Immature natural killer cell (primary cell): ENCODE measurements at places on chromosomes 16 and 17. TPM values are rescaled to one million over a fixed set of nuclear protein-coding genes. Genes with fewer than 3 reads are reported as not detected.
A peak's percentile ranks its signal among the peaks of the same experiment; 100 is the strongest.

- H3K4me1 ChIP-seq = no peaks in the 10 kb centered on the region
- peak; percentile 2 for DNase-seq
- no peak overlapping the region for H3K4me3 ChIP-seq
- H3K27me3 ChIP-seq = no peaks in the 10 kb centered on the region
Measured at GRCh38 chr17:34797720-34798119, 163.5 kb downstream of the CCT6B start.

Gene ALOX15
- polyA plus RNA-seq = not detected

GRCh38 chr16:85428168-85428898 is 184.8 kb upstream of the GSE1 start:
- no peak for DNase-seq
- H3K27ac ChIP-seq = no peak overlapping the region
- no peaks in the 10 kb centered on the region for H3K36me3 ChIP-seq
- H3K27me3 ChIP-seq = peaks cover 4% of the 10 kb centered on the region

GRCh38 chr16:56463153-56463552 is 11.8 kb downstream of the OGFOD1 start:
- H3K27me3 ChIP-seq = no peaks in the 10 kb centered on the region
- H3K4me1 ChIP-seq = peaks cover 2% of the 10 kb centered on the region
- H3K27ac ChIP-seq = no peak overlapping the region
- no peak for DNase-seq
- H3K36me3 ChIP-seq = peaks cover 12% of the 10 kb centered on the region

Gene ITGA3
- 1.1 TPM for polyA plus RNA-seq

- H3K4me3 ChIP-seq = no peak overlapping the region
- no peaks in the 10 kb centered on the region for H3K27me3 ChIP-seq
- H3K4me1 ChIP-seq = peaks cover 3% of the 10 kb centered on the region
- no peaks in the 10 kb centered on the region for H3K36me3 ChIP-seq
- H3K27ac ChIP-seq = peak overlapping the region; percentile 28
Measured at GRCh38 chr17:27323538-27324215, 29.8 kb downstream of the WSB1 start.

GRCh38 chr17:18896146-18896545 is 38.2 kb downstream of the PRPSAP2 start:
- peaks cover 22% of the 10 kb centered on the region for H3K4me1 ChIP-seq
- H3K27me3 ChIP-seq = peaks cover 5% of the 10 kb centered on the region
- no peak overlapping the region for H3K27ac ChIP-seq

DNA sequence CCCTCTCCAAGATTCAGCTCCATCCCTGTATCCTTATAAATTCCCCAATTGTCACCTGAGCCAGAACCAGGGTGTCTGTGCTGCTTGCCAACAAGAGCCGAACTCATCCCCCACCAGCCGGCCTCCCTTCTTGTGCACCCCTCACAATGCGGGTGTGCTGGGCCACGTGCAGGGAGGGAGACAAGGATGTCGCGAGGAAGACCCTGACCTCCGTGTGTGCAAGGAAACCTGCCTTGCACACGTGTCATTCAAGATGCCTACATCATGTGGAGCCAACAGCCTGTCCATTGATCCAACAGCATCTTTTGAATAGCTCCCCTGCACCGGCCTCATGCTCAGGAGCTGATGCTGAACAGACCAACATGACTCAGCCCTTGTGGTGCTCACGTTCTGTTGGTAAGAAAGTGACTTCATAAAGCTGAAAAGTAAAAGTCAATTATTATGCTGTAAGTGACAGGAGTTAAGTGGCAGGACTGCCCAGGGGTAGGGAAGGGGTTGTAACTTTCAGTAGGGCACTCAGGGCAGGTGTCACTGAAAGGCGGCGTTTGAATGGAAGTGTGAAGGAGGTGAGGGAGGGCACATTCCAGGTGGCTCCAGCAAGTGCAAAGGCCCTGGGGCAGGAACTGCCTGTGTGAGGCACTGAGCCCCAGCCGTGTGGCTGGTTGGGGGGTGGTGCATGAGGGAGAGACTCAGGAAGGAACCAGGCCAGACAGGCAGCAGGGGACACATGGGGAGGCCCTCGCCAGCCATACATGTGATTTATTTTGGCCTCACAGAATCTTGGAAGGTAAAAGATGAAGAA is 302.2 kb downstream of the FOXL1 start:
- H3K36me3 ChIP-seq = no peaks in the 10 kb centered on the region
- no peak for DNase-seq
- H3K27me3 ChIP-seq = peaks cover 23% of the 10 kb centered on the region
- H3K4me1 ChIP-seq = no peaks in the 10 kb centered on the region
- no peak overlapping the region for H3K4me3 ChIP-seq

Gene AANAT
- polyA plus RNA-seq = 0.34 TPM

DNA sequence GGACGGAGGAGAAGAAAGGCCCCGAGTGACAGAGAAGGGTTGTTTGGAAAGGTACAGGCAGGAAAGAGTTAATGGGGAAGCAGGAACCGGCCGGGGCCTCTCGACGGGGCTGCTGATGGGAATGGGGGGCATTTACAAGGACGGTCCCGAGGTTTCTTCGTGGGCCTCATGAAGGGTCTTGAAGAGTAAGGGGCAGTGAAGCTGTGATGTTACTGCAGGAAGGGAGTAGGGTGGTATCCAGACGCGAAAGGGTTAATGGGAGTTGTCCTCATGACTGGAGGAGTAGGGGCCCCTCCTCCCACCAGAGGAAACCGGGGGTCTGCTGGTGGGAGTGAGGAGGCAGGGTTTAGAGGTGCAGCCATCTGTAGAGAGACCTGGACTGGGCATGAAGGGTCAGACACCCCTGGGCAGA is 481 bp downstream of the PDK2 start:
- H3K4me3 ChIP-seq = peak overlapping the region; percentile 96
- H3K4me1 ChIP-seq = peaks cover 57% of the 10 kb centered on the region
- peaks cover 6% of the 10 kb centered on the region for H3K27me3 ChIP-seq
- no peak for DNase-seq
- H3K27ac ChIP-seq = peak overlapping the region; percentile 97
- H3K36me3 ChIP-seq = peaks cover 7% of the 10 kb centered on the region

DNA sequence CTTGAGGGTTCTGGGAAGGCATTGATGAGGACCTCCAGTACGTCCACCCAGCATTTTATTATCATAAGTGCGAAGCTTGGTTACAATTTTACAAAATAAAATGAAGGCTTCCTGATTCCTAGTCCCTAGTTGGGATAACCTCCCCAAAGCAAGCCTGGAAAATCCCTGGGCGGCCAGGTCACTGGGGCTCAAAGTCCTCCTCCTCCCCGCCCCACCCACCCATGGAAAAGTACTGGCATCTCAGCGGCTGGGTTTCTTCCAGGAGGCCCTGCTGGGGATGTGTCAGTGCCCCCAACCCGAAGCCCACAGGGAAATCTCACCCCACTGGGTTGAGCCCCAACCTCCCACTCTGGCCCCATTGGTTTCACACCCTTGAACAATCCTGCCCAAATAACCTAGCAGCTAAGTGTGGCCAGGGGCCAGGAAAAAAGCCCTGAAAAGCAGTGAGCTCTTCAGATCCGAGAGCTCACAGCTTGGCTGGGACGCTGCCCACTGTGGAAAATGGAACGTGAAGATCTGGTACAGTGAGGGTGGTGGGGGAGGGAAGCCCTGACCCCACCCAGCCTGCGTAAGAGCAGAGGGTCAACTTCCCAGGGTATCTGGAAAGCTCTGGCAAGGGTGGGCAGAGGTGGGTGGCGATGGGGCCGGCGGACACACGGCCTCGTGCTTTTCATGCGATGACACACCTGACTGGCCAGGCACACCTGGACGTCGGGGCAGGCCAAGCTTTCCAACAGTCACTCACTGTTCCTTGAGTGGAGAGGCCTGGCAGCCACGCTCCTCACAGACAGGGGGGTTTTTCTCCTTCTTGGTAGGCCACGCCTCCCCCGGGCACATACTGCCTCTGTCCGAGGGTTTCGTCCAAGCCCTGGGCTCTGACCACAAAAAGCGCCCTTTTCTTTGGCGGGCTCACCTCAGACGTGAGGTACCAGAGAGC is 324.5 kb downstream of the SOX9 start:
- no peak for DNase-seq
- H3K36me3 ChIP-seq = no peaks in the 10 kb centered on the region
- no peak overlapping the region for H3K27ac ChIP-seq

DNA sequence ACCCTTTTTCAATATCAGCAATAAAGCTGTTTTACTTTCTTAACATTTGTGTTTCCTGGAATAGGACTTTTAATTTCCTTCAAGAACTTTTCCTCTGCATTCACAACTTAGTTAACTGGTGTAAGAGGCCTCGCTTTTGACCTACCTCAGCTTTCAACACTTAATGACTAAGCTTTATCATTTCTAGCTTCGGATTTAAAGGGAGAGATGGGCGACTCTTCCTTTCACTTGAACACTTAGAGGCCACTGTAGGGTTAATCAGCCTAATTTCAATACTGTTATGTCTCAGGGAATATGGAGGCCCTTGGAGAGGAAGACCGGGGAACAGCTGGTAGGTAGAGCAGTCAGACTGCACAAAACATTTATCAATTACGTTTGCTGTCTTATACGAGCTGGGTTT is 4.7 kb downstream of the SYNRG start:
- DNase-seq = no peak
- peak overlapping the region; percentile 94 for H3K27ac ChIP-seq
- H3K27me3 ChIP-seq = no peaks in the 10 kb centered on the region

GRCh38 chr17:1597861-1598342 is 30.7 kb downstream of the SLC43A2 start:
- H3K27ac ChIP-seq = no peak overlapping the region
- no peak for DNase-seq
- no peaks in the 10 kb centered on the region for H3K27me3 ChIP-seq
- H3K4me1 ChIP-seq = no peaks in the 10 kb centered on the region

Gene ZDHHC7
- 46.6 TPM for polyA plus RNA-seq

Gene KRT17
- polyA plus RNA-seq = not detected

DNA sequence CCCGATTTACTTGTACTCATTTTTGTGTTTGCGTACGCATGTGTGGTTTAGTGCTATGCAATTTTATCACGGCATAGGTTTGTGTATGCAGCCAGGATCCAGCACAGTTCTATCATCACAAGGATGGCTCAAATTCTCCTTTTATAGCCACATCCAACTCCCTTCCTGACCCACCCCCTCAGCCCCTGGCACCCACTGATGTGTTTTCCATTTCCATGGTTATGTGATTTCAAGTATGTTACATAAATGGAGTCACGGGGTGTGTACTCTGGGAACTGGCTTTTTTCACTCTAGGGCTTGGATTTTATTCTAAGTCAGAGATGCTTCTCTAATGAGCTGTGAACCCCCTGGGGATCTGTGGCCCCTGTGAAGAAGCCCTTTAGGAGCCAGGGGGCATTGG is 16.8 kb downstream of the IL4R start:
- peaks cover 24% of the 10 kb centered on the region for H3K36me3 ChIP-seq
- peaks cover 7% of the 10 kb centered on the region for H3K27me3 ChIP-seq
- peaks cover 51% of the 10 kb centered on the region for H3K4me1 ChIP-seq
- DNase-seq = no peak
- no peak overlapping the region for H3K4me3 ChIP-seq

GRCh38 chr17:66190738-66191592 is 968 bp downstream of the CEP112 start:
- peak overlapping the region; percentile 5 for H3K27ac ChIP-seq
- no peaks in the 10 kb centered on the region for H3K36me3 ChIP-seq
- peak overlapping the region; percentile 86 for H3K4me3 ChIP-seq
- H3K4me1 ChIP-seq = peaks cover 17% of the 10 kb centered on the region
- DNase-seq = no peak
- H3K27me3 ChIP-seq = peaks cover 12% of the 10 kb centered on the region

- H3K4me1 ChIP-seq = peaks cover 79% of the 10 kb centered on the region
- DNase-seq = no peak
- no peaks in the 10 kb centered on the region for H3K36me3 ChIP-seq
- H3K27ac ChIP-seq = peak overlapping the region; percentile 100
- peak overlapping the region; percentile 94 for H3K4me3 ChIP-seq
Measured at GRCh38 chr17:82296511-82297279, 20.7 kb downstream of the CD7 start.

Gene FGF11
- not detected for polyA plus RNA-seq

DNA sequence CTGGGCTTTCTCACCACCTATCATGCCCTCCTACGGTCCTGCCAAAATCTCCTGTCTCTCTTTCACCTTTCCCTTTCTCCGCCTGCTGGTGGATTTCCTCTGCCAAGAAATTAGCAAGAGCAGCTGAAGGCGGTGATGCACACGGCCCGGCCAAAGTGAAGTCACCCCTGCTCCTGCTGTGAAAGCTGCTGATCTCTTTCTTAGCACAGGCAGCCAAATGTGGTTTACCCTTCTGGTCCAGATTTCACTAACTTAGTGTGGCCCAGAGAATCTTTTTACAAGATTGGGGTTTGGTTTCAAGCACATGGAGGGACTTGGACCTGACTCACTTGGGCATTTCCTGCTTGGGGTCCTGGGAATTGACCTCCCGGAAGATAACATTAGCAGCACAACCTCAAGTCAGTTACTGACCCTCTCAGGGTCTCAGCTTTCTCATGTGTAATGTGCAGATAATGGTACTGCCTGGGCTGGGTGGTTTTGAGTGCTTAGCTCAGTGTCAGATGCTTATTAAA is 155.7 kb downstream of the SOCS1 start:
- H3K27me3 ChIP-seq = no peaks in the 10 kb centered on the region
- DNase-seq = no peak
- peak overlapping the region; percentile 16 for H3K4me3 ChIP-seq
- peaks cover 26% of the 10 kb centered on the region for H3K4me1 ChIP-seq
- H3K27ac ChIP-seq = no peak overlapping the region

DNA sequence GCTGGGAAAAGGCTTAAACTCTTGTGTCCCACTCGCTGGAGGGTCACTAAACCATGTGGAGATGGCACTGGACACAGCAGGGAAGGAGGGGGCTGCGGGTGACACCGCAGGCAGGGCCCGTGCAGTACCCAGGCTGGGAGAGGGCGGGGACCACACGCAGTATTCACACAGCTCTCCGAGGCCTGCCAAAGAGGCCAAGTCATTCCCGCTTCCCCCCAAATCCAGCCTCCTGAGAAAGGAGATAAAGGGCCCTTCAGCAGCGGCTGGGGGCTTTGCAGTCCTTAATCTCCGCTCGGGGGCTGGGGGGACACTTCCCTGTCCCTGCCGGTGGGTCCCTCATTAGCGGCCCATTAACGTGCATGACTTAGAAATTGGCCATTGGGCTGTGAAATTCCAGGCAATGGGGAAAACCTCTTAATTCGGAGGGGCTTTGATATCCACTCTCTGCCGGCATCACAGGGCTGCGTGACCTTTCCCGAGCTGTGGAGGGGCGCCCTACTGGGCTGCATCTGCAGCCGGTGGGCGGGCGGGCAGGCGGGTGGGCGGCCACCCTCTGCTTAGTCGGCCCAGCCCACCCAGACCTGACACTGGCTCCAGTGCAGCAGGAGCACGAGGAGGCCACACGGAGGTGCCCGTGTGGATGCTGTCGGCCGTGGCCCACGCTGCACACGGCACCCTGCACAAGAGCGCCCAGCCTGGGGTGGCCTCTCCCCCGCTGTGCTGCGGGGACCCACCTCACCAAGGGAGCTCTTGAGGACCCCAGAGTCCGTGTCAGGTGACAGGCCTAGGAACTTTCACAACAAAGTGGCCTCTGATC is 2.6 kb upstream of the SLC38A8 start:
- no peak for DNase-seq
- H3K36me3 ChIP-seq = peaks cover under 1% of the 10 kb centered on the region
- H3K4me3 ChIP-seq = no peak overlapping the region
- no peaks in the 10 kb centered on the region for H3K4me1 ChIP-seq
- no peak overlapping the region for H3K27ac ChIP-seq
